Heart left ventricle (tissue), 16 donors: ENCODE measurements at places on chromosomes 7 and 10. TPM values are rescaled to one million over a fixed set of nuclear protein-coding genes. Genes with fewer than 3 reads are reported as not detected.

- no peaks in the 10 kb centered on the region for H3K27me3 ChIP-seq
- no peaks in the 10 kb centered on the region for H3K36me3 ChIP-seq
- peaks cover 3% of the 10 kb centered on the region for H3K4me1 ChIP-seq
- no peak overlapping the region for H3K4me3 ChIP-seq
These were observed 571.1 kb downstream of the IPMK start for GRCh38 chr10:57696641-57697040.

- peaks cover 6% of the 10 kb centered on the region for H3K4me1 ChIP-seq
- H3K4me3 ChIP-seq = no peak overlapping the region
- no peaks in the 10 kb centered on the region for H3K27me3 ChIP-seq
- no peak overlapping the region for H3K27ac ChIP-seq
These were observed 258.8 kb downstream of the PHF14 start for GRCh38 chr7:11232462-11232861.

DNA sequence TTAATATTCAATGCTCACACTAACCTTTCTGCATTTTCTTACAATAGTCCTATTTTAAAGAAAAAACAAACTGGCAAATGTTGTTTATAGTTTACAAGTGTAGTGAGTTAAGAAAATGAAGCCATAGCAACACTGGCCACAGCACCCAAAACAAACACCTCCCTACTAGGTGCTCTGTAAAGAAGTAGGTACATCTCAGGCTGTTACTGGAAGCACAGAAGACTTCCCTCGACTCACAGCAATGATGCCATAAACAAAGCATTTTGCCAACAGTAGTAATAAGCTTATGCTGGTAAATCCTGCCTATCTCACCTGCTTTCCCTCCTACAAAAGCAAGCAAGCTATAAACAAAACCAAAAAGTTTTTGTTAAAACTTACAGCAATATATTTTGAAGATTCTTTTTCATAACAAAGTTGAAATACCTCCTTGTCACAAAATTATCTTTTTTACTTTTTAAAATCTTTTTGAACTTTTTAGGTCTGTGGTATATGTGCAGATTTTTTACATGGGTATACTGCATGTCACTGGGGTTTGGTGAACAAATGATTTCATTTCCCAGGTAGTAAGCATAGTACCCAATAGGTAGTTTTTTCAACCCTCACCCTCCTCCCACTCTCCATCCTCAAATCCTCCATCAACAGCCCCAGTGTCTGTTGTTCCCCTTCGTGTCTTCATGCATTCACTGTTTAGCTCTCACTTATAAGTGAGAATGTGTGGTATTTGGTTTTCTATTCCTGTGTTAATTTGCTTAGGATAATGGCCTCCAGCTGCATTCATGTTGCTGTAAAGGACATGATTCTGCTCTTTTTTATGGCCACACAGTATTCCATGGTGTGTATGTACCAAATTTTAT lies 28.4 kb downstream of the COA1 start:
- H3K36me3 ChIP-seq = no peaks in the 10 kb centered on the region
- H3K4me3 ChIP-seq = no peak overlapping the region
- DNase-seq = no peak

Gene EN2
- not detected for polyA plus RNA-seq

Gene MMRN2
- 15.8 TPM for polyA plus RNA-seq
